ENCODE measurements at places on chromosomes 7 and 10. TPM values are rescaled to one million over a fixed set of nuclear protein-coding genes. Genes with fewer than 3 reads are reported as not detected.

GRCh38 chr7:72709909-72710308 is 118.1 kb downstream of the TYW1B start:
- no peak for DNase-seq
- no peaks in the 10 kb centered on the region for H3K4me1 ChIP-seq
- H3K27me3 ChIP-seq, result no peaks in the 10 kb centered on the region
- no peak overlapping the region for H3K27ac ChIP-seq

GRCh38 chr10:128373831-128374230 is 247.6 kb upstream of the MKI67 start:
- H3K27me3 ChIP-seq, result peaks cover 7% of the 10 kb centered on the region
- H3K27ac ChIP-seq, result no peak overlapping the region
- H3K36me3 ChIP-seq, result no peaks in the 10 kb centered on the region
- no peak for DNase-seq
- H3K4me3 ChIP-seq, result no peak overlapping the region
- H3K4me1 ChIP-seq, result peaks cover 7% of the 10 kb centered on the region

- no peaks in the 10 kb centered on the region for H3K4me1 ChIP-seq
- no peaks in the 10 kb centered on the region for H3K36me3 ChIP-seq
- no peaks in the 10 kb centered on the region for H3K27me3 ChIP-seq
- no peak for DNase-seq
Measured at GRCh38 chr7:46080595-46081159, 159.6 kb upstream of the IGFBP3 start.

DNA sequence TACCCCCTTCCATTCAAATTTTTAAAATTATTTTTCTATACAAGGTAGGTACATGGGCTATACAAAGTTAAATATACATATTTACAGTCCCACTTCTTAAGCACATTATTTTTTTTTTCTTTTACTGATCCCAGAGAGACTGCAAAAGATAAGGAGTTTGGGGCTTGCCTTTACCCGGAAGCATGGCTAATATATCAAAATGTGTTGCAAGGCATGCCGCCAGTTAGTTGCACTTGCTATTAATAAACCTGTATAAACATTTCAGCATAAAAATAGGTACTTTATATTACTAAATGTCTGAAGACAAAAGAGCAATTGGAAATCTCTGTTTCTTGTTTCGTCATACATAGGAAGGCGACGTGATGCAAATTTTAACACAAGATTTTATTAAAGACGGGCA is 21.5 kb upstream of the PDLIM1 start:
- peaks cover 24% of the 10 kb centered on the region for H3K4me1 ChIP-seq
- H3K27ac ChIP-seq, result no peak overlapping the region
- no peaks in the 10 kb centered on the region for H3K36me3 ChIP-seq

- no peaks in the 10 kb centered on the region for H3K4me1 ChIP-seq
- DNase-seq, result no peak
- no peaks in the 10 kb centered on the region for H3K27me3 ChIP-seq
- no peaks in the 10 kb centered on the region for H3K36me3 ChIP-seq
- no peak overlapping the region for H3K27ac ChIP-seq
Measured at GRCh38 chr7:115260381-115260780, 338.5 kb downstream of the MDFIC start.

- H3K36me3 ChIP-seq, result no peaks in the 10 kb centered on the region
- no peak for DNase-seq
- no peak overlapping the region for H3K4me3 ChIP-seq
- no peaks in the 10 kb centered on the region for H3K4me1 ChIP-seq
- no peaks in the 10 kb centered on the region for H3K27me3 ChIP-seq
- H3K27ac ChIP-seq, result no peak overlapping the region
Measured at GRCh38 chr10:83932245-83932644, 207.1 kb upstream of the GHITM start.

The GPR22 gene
- not detected for total RNA-seq

The SPDYE6 gene
- total RNA-seq, result not detected

GRCh38 chr7:92832534-92833023 is 3.8 kb downstream of the CDK6 start:
- peaks cover 42% of the 10 kb centered on the region for H3K4me1 ChIP-seq
- H3K27ac ChIP-seq, result peak overlapping the region; percentile 90
- H3K4me3 ChIP-seq, result peak overlapping the region; percentile 94
- DNase-seq, result no peak
- no peaks in the 10 kb centered on the region for H3K27me3 ChIP-seq
